ENCODE measurements at places on chromosomes 16 and 17.

- no peaks in the 10 kb centered on the region for H3K27me3 ChIP-seq
- no peak overlapping the region for H3K4me3 ChIP-seq
- H3K4me1 ChIP-seq: peaks cover 50% of the 10 kb centered on the region
- DNase-seq: no peak
- peak overlapping the region; percentile 84 for H3K27ac ChIP-seq
Observed at GRCh38 chr17:8912084-8912981, 44.9 kb upstream of the PIK3R6 start.

DNA sequence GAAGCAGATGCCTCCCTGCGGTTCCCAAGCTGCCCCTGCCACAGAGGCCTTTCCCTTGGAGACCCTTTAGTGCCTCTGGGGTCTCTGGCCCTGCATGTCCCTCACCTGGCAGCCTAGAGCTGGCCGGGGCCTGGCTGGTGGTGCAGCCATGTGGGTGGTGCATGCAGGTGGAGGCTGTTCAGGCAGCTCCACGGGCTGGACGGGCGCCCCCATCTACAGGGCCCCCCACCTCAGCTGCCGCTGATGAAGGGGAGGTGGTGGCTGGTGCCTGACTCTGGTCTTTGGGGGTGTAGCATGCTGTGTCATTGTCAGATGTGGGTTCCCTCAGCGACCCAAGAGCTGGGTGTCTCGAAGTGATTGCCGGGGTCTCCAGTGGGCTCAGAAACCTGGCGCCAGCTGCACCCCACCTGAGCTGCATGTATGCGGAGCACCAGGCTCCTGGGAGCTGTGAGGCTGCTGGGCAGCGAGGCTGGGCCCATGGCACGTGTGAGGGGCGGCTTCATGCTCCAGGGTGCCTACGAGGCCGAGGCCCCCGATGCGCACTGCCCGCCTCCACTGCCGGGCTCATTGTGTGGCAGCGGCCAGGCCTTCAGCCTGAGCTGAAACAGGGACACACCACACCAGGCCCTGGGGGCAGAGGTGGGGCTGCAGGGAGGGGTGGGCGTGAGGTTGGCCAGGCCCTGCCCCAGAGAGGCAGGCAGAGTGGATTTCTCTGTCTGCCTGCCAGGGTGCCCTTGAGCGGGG lies 57.0 kb downstream of the BAIAP2 start:
- no peak overlapping the region for H3K4me3 ChIP-seq
- H3K27ac ChIP-seq: no peak overlapping the region
- H3K27me3 ChIP-seq: no peaks in the 10 kb centered on the region
- H3K4me1 ChIP-seq: peaks cover 28% of the 10 kb centered on the region
- H3K36me3 ChIP-seq: peaks cover 12% of the 10 kb centered on the region

- DNase-seq: no peak
- no peaks in the 10 kb centered on the region for H3K4me1 ChIP-seq
- H3K27ac ChIP-seq: no peak overlapping the region
- peaks cover 48% of the 10 kb centered on the region for H3K27me3 ChIP-seq
Observed at GRCh38 chr16:1078579-1079021, 6.1 kb downstream of the SSTR5 start.

DNA sequence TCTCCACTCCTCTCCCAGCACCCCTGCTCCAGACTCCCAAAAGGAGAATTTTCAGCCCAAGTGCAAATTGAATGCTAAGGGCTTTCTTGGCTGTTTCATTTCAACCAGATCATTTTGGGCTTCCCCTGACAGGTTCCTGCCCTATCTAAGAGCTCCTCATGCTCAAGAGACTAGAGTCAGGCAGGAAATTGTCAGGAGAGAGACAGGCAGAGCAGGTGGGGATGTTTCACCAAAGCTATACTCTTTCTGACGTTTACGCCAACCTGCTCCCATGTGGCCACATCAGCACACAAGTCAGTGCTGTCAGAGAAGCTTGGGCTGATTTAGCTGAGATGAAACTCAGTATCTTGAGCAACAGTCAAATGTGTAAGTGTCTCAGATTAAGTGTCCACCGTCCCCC lies 31.4 kb downstream of the HIC1 start:
- H3K4me1 ChIP-seq: peaks cover 50% of the 10 kb centered on the region
- no peak for DNase-seq
- peaks cover 23% of the 10 kb centered on the region for H3K36me3 ChIP-seq
- peak overlapping the region; percentile 81 for H3K27ac ChIP-seq

DNA sequence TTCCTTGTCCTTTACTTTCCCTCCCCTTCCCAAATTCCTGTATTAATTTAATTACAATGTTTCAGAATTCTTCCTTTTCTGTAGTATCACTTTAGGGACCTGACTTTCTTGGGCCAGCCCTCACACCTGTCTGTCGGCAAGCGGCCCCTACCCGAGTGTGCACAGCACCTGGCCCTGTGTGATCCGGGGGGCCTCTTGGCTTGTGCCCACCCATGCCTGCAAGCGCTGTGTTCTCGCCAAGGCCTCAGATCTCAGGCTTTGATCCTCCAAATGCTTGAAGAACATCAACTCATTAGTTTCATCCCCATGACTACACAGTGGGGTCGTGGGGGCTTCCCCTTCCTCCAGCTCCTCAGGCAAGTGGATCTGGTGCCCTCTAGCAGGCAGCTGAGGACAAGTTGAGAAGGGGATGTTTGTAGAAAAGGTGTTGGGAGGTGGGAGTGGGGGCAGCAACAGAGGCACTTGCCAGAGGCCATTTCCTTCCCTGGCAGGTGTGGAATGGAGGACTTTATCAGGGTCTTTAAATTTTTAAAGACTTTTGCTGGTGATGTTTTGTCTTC lies 15.7 kb upstream of the CDH3 start:
- H3K4me3 ChIP-seq: no peak overlapping the region
- H3K27ac ChIP-seq: no peak overlapping the region
- no peaks in the 10 kb centered on the region for H3K4me1 ChIP-seq
- no peak for DNase-seq
- H3K36me3 ChIP-seq: no peaks in the 10 kb centered on the region

DNA sequence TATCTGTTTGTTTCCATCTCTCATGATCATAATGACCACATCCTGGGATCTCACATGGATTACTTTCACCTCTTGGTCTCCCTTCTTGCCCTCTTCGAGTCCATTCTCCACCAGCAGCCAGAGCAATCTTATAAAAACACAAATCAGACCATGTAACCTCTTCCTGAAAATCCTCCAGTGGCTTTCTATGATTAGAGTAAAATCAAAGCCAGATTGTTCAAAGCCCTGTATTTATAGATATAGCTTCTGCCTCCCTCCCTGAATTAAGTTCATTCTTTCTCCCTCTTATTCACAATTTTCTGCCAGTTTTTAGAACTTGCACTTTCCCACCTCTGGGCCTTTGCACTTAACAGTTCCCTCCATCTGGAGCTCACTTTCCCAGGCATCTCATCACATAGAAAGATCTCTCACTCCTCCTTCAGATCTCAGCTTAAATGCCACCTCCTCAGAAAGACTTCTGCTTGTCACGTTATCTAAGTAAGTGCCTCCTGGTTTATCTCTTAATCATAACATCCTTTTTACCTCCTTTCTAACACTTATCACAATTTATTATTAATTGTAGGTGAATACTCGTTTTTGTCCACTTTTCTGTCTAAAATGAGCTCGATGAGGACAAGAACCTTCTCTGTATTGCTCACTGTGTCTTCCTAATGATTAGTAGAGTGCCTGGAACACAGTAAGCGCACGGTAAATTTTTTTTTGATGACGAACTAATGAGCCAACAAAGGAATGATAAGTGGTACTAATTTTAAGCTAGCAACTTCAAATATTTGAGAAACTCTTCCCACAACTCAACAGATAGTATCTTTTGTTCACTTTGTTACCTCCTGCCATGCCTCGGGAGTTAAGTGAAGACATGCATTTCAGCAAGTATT lies 80.5 kb downstream of the CYB561 start:
- no peaks in the 10 kb centered on the region for H3K27me3 ChIP-seq
- no peak overlapping the region for H3K27ac ChIP-seq
- DNase-seq: no peak
- no peak overlapping the region for H3K4me3 ChIP-seq
- peaks cover 2% of the 10 kb centered on the region for H3K36me3 ChIP-seq

GRCh38 chr17:30200106-30200505 lies 35.4 kb downstream of the SLC6A4 start:
- no peaks in the 10 kb centered on the region for H3K4me1 ChIP-seq
- H3K27ac ChIP-seq: no peak overlapping the region
- no peak for DNase-seq

GRCh38 chr17:8609910-8610309 lies 20.6 kb downstream of the MYH10 start:
- H3K27me3 ChIP-seq: peaks cover 65% of the 10 kb centered on the region
- H3K4me1 ChIP-seq: no peaks in the 10 kb centered on the region
- no peak overlapping the region for H3K27ac ChIP-seq
- no peak for DNase-seq
- H3K36me3 ChIP-seq: no peaks in the 10 kb centered on the region
- no peak overlapping the region for H3K4me3 ChIP-seq

DNA sequence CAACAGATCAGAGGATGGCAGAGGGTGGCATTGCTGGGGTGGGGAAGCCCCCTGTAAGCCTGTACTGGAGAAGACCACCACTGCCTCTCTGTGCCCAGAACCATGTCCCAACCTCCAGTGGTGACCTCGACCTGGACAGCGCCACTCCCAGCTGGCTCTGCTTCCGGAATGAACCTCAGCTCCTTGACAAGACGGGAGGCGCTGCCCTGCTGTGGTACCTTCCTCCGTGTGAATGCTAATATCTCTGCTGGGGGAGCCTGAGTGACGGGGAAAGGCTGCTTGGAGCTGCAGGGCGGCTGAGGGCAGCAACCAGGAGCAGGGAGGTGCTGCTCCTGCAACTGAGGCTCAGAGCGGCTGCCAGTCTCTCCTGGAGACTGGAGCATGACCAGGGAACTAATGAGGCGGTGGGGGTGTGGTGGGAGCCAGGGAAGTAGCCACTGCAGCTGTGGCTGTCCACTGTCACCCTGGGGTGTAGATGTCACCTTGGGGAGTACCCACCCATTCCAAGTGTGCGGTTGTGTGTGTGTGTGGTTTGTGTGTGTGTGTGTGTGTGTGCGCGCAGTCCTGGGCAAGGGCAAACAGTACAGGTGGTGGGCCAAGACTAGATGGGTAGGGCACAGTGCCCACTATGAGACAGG lies 6.2 kb downstream of the PRCD start:
- H3K36me3 ChIP-seq: no peaks in the 10 kb centered on the region
- DNase-seq: no peak
- H3K4me3 ChIP-seq: no peak overlapping the region
- H3K4me1 ChIP-seq: peaks cover 2% of the 10 kb centered on the region
- H3K27me3 ChIP-seq: peaks cover 15% of the 10 kb centered on the region
- no peak overlapping the region for H3K27ac ChIP-seq

- peaks cover 55% of the 10 kb centered on the region for H3K36me3 ChIP-seq
- H3K27me3 ChIP-seq: no peaks in the 10 kb centered on the region
- DNase-seq: no peak
- H3K27ac ChIP-seq: peak overlapping the region; percentile 97
Observed at GRCh38 chr17:38702916-38703741, 1.9 kb upstream of the MLLT6 start.

DNA sequence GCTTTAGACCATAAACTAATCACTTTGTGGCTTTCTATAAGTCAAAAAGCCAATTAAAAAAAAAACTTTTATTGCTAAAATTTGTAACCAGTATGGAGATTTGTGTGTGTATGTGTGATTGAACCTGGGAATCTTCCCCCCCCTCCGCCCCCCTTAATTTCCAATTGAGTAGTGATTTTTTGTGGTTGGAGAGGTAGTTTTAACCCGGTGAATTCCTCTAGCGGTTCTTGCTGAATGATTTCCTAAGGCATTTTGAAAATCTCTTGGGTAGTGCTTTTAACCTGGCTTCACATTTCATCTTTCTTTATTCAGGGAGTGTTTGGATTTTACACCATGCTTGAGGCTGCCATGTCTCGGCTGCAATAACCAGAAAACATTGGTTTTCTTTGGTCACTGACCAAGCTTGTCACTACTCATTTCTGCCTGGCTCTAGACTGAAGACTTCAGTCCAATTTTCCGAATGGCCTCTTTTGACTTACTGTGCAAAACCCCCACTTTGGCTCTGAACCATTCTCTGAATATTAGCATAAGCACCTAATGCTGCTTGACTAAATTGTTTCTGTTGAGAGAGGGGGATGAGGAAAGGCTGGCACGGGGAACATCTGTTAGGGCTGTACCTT lies 35.6 kb downstream of the PRKCA start:
- DNase-seq: no peak
- no peaks in the 10 kb centered on the region for H3K27me3 ChIP-seq
- H3K27ac ChIP-seq: no peak overlapping the region
- no peak overlapping the region for H3K4me3 ChIP-seq
- H3K4me1 ChIP-seq: peaks cover 8% of the 10 kb centered on the region

DNA sequence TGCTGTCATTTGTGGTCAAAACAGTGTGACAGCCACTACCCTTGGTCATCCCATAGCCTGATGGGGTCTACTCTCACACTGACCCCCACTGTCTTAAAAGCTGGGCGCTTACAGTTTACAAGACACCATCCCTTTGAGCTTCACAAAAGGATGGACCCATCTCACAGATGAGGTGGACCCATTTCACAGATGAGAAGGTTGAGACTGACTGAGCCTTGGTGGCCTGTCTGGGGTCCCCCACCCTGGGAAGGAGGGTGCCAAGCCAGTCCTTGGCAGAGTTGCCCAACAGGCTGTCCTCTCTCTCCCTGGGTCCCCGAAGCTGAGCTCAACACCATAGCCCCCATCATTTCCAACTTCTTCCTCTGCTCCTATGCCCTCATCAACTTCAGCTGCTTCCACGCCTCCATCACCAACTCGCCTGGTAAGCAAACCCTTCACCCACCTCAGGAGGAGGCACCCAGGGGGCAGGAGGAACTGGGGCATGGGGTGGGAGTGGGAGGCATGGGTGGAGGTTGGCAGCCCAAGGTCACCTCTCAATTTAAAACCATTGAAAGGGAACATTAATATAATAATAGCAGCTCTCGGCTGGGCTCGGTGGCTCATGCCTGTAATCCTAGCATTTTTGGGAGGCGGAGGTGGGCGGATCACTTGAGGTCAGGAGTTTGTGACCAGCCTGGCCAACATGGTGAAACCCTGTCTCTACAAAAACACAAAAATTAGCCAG lies 17.2 kb downstream of the SLC12A3 start:
- no peaks in the 10 kb centered on the region for H3K27me3 ChIP-seq
- no peak overlapping the region for H3K27ac ChIP-seq
- H3K4me3 ChIP-seq: no peak overlapping the region

DNA sequence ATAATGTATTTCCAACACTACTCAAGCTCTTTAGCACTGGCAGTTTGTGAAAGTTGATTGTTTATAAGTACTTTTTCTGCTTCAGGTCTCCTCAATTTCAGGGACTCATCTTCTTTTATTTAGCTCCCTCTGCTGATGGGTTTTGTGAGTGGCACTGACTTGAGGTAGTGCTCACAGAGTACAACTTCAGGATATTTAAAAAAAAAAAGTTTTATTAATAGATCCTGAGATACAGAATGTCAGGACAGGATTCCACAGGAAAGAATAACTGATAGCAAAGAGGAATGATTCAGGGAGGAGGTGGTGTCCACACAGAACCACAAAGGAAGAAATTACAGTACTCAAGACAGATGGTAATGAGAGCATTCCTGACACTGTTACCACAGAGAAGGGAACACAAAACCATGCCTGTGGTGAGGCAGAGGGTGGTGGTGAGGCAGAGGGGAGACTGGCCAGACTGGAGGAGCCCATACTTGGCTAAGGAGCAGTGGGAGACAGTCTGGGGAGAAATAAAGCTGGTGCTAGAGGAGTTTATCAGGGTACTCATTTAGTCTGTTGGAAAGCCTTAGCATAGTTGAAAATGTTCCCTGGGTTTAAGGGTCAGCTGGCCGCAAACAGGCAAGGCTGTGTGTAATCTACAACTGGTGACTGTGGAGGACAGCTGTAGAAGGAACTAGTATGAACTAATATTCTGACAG lies 63.7 kb downstream of the SPAG9 start:
- H3K27ac ChIP-seq: no peak overlapping the region
- H3K27me3 ChIP-seq: no peaks in the 10 kb centered on the region
- DNase-seq: peak; percentile 12
- H3K4me1 ChIP-seq: peaks cover 15% of the 10 kb centered on the region

Data from effector memory CD8-positive, alpha-beta T cell (primary cell).